ENCODE measurements at places on chromosomes 11 and 22.

GRCh38 chr11:72972496-72973128 is 158.4 kb downstream of the ATG16L2 start:
- DNase-seq, result no peak

- no peak for DNase-seq
These were observed 7.4 kb downstream of the CD5 start for GRCh38 chr11:61109671-61110070.

DNA sequence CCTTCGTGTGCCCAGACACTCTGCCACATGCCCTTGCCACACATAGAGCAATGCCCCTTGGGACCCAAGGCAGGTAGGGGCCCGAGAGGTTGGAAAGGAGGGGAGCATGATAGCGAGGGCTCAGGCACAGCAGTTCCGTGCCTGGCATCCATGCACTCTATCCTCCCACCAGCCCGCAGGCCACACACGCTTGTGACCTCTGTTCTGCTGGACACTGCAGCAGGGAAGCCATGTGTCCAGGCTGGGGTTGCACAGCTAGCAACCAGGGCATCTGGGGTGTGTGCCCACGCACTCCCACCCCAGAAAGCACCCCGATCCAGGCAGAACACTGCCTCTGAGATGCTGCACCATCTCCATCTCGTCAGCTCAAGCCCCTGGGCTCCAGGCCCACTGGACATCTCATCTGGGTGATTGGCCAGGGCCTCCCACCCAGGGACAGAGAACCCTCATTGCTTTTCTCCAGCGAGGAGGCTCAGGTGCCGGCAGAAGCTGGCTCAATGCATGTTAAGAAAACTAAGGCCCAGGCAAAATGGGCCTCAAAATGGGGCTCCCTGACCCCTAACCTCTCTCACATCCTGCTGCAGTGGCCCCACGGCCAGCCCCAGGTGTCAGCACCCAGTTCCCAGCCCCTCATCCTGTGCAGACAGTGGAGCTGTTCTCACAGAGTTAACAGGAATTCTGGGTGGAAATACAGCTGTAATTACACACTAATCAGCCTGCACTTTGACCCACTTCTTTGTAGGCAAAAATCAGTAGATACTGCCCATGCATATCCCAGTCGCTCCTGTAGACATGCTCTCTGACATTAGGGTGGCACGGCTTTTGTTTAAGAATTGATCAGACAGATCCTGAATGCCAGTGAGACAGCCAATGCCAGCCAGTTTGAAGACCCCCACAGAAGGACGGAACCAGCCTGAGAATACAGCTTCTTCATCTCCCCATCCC is 173.9 kb upstream of the B3GAT1 start:
- DNase-seq, result peak; percentile 5

DNA sequence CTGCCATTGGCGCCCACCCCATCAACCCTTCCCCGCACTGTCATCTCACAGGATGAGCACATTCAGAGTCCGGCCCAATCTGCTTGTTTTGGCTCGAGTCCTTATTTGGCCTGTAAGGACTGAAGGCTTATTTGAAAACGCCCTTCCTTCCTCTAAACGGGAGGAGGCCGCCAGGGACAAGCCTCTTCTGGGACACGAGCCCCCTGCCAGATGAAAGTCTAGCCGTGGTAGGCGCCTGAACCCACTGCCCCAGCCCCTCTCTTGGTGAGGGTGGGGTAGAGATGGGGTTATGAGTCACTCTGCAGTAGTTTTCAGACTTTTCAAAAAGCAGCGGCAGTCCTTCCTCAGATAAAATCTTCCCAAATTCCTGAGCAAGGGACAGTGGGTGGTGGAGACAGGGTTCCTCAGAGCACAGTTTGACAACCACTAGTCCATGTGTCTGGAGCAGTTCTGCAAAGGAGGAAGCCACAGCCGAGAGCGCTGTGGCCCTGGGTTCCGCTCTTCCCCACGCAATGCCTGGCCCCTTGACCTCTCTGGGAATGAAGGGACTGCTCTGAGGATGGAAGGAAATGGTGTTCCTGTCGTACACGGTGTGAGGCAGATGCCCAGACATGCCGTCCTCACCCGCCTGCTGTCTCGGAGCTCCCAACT is 57.0 kb downstream of the MYH9 start:
- peak; percentile 35 for DNase-seq

DNA sequence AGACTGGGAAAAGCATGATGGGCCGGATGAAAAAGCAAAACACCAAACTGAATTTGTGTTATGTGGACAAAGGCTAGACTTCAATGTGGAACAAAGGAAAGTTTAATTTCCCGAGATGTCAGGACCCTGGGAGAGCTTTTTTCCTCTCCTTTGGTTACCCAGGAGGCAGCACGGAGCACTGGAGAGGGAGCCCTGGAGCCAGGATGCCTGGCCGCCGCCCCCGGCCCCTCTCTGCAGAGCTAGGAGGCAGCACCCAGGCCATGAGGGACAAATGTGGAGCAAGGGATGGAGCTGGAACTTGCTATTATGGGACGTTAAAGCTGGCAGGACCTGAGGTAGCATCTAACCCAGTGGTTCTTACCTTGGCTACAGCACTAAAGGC is 108.9 kb downstream of the MORC2 start:
- DNase-seq, result no peak

- DNase-seq, result no peak
These were observed 10.8 kb downstream of the TTLL8 start for GRCh38 chr22:50047346-50047745.

- DNase-seq, result no peak
These were observed 8.2 kb downstream of the PDE2A start for GRCh38 chr11:72665911-72666472.

GRCh38 chr11:123413636-123414035 is 16.4 kb upstream of the GRAMD1B start:
- no peak for DNase-seq

- no peak for DNase-seq
These were observed 5.6 kb downstream of the TBX1 start for GRCh38 chr22:19766240-19766510.
